Psoas muscle (tissue), 8 donors: ENCODE measurements at places on chromosomes 2 and 18.
A peak's percentile ranks its signal among the peaks of the same experiment; 100 is the strongest.

GRCh38 chr2:189157456-189157855 lies 22.1 kb downstream of the COL5A2 start:
- no peak for DNase-seq

GRCh38 chr2:18311420-18312195 lies 248.8 kb downstream of the RDH14 start:
- DNase-seq = no peak

DNA sequence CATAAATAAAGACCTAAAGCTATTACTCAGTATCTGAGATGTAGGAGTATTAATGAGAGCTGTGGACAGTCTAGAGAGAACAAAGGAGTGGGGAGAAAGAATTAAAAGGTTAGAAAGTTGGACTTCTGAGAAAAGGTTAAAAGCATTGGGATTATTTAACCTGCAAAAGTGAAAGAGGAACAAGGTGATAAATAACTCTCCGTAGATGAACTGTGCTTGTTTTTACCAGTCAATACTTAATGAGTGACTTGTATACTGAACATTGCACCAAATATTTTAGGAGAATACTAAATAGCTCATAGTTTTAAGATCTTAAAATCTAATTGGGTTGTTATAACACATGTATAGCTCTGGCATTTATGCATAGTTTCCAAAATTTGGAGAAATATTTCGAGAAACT lies 137.5 kb downstream of the GPD2 start:
- DNase-seq = no peak

GRCh38 chr2:118611691-118612090 lies 235.8 kb downstream of the EN1 start:
- DNase-seq = no peak

- DNase-seq = no peak
These were observed 21.2 kb upstream of the ACVR1 start for GRCh38 chr2:157897106-157897971.

DNA sequence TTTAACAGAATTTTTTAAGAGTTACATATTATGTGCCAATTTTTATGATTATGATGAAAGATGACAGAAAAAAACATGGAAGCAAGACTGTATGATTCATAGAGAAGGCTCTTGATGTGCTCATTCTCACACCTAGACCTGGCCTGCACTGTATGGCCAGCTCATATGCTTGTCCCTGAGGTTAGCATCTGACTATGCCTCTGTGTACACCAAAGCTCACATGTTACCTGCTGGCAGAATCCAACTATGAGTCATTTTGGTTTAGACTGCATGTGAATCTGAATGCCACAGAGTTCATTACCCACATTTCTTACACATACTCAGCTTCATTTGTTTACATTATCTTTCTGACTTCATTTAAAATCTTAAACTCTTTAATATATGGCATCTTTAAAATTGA lies 139.0 kb downstream of the DSC3 start:
- DNase-seq = no peak

GRCh38 chr2:39703181-39703872 lies 37.6 kb downstream of the TMEM178A start:
- DNase-seq = no peak

- no peak for DNase-seq
These were observed 339.4 kb downstream of the PLCL1 start for GRCh38 chr2:198143793-198144192.

DNA sequence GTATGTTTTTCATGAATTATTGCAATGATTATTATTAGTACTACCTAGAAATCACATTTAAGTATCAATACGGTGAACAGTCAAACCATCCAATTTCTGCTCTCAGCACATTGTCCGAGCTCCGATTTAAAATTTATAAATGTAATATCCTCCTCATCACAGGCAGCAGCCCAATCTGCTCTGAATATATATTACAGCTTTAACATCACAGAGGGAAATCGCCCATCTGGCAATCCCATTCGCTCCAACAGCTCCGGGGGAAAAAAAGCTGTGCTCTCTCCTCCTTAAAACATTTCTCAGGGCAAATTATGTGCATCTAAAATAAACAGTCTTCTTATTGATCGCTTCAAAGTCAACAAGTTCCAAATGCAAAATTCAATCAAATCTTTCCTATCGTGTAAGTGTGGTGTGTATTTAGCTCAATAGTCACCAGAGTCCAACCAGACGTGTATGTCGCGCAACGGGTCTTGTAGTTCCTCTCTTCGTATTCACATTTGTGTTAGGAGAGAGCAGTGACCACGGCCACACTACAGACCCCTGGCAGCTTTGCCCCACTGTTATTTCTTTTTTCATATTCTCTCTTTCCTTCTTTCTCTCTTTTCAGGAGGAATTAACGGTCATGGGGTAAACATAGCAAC lies 2.4 kb downstream of the FIGN start:
- no peak for DNase-seq

DNA sequence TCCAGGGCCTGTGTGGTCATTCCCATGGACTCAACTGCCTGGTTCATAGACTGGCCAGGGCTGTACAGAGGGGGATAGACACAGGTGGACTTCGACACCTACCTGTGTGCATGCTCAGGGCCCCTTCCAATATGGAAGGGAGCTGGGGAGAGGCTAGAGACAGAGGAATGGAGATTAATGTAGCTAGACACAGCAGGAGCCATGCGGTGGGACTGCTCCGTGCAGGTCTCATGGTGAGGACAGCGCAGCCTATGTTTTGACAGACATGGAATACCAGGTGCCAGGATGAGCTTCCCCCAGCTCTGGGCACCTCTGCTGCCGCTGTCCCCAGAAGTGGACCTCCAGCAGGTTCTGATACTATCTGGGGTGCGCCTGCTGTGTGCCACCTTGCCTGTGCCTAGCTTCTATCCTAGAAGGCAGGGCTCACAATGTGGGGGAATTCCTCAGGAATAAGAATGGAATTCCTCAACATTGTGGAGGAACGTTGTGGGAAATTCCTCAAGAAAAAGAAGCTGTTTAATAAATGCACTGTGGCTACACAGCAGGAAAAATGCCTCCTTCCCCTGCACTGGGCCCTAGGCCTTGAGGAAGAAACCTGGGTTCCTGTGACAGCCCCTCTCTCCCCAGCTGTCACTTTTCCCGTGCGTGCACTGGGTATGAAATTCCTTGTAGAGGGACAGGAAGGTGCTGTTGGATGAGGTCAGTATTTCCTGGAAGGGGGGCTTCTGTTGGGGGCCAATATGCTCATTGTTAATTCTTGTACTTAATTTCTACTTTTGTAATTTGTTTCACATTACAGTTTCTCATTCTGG lies 7.3 kb downstream of the IL1R1 start:
- DNase-seq = no peak

- no peak for DNase-seq
These were observed 119.2 kb downstream of the MYCN start for GRCh38 chr2:16059393-16060016.

DNA sequence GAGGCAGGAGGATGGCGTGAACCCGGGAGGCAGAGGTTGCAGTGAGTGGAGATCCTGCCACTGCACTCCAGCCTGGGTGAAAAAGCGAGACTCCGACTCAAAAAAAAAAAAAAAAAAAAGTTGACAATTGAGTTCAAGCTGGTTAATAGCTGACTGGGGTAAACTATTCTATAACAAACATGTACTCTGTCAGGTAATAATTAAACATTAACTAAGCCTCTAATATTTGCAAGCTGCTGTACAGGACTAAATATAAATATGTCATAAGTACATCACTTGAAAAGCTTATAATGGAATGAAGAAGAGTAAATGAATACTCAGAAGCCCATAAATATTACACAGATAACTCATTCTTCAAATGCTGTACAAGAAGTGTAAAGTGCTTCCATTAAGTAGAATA lies 190.4 kb upstream of the CRIM1 start:
- DNase-seq = no peak

- no peak for DNase-seq
These were observed 74.2 kb upstream of the FHL2 start for GRCh38 chr2:105473011-105473410.

DNA sequence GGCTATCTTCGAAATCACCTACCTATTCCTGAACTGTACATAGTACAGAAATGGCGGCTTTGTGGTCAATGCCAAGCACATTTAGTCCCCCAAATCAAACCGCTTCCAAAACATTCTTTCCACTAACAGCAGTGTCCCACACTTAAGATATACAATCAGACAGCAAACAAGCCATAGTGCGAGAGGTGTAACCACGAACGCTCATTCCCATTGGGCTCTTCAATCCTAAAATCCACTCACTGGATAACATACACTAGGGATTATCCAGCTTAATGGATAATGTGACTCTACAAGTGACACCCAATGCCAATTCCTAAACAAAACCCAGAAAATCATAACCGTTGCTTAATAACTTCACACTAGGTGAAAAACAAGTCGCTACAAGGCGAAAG lies 2.0 kb downstream of the XPO1 start:
- no peak for DNase-seq

- DNase-seq = no peak
These were observed 445 bp downstream of the MLPH start for GRCh38 chr2:237487496-237487895.

DNA sequence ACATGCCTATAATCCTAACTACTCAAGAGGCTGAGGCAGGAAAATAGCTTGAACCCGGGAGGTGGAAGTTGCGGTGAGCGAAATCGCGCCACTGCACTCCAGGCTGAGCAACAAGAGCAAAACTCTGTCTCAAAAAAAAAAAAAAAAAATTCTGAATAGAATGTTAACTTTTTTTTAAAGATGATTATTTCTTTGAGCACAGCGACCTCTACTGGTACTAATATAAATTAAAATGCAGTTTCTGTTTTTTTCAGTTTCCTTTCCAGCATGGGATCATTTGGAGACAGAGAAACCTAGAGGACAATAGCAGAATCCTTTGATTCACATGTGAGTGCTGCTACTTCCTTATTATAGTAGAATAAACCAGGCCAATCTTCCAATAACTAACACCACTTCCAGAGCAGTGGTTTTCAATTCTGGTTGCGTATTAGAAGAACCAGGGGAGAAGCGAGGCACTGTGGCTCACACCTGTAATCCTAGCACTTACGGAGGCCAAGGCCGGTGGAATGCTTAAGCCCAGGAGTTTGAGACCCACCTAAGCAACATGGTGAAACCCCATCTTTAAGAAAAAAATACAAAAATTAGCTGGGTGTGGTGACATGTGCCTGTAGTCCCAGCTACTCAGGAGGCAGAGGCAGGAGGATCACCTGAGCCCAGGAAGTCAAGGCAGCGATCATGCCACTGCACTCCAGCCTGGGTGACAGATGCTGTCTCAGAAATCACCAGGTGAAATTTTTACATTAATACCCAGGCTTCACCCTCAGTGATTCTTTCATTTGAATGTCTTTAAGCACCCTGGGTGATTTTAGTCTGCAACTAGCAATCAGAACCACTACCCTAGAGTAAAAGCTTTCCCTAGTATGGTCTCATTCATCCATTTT lies 10.1 kb downstream of the SRSF7 start:
- DNase-seq = no peak

DNA sequence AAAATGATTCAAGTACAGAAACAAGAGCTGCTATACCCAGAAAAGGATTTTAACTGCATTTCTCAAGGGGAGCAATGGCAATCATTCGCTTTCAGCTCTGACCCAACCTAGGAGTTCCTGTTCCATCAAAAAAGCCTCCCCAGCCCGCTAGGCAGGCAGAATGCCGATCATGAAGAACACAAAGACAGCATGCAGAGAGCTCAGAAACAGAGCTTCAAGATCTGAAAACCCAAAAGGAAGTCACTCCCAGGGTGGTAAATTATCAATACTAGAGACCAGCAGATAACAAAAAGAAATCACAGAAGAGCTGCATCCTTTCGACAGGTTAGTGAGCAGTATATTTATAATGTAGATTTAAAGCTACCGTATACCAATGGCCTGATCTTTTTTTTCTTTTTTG lies 84.8 kb upstream of the CRIM1 start:
- DNase-seq = no peak

DNA sequence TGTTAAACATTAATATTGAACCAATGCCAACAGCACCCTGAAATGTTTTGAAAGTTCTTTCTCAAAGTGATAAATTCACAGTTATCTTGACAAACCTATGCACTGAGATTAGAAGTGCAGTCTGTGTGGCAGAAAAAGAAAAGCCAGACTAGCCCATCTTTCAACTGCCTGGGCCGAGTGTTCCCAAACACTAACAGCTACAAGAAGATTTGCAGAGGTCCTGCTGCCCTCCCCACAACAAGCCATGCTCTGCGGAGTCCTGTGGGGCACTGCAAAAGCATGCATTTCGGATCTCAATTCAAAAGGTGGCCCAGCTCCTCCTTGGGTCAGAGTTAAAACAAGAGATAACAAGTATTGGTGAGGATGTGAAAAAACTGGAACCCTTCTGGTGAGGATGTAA lies 208.4 kb upstream of the TMEM200C start:
- DNase-seq = no peak

DNA sequence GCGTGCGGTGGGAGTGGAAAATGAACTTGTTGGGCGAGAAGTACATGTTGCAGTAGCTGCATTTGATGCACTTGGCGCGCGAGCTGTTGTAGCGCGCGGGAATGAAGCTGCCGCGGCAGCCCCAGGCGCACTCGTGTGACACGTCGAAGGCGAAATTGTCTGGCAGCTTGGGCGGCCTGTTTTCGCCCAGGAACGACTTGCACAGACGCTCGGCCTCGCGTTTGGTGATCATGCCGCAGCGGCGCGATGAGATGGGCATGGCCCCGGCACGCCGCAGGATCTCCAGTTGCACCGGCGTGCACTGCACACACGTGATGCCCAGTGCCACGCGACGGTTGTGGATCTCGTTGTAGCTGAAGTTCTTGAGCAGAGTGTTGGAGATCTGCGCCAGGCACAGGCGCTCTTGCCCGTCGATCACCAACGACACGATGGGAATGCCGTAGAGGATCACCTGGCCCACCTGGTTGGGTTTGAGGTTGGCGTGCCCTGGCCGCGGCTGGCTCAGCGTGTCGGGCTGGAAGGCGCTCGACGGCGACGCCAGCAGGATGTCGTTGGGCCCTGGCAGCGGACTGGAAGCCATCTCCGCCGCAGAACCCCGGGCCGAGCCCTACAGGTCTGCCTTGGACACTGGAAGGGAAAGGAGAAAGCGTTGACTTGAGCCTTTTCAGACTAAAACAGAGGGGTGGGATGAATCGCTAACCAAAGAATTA lies 2.7 kb downstream of the SKOR2 start:
- DNase-seq = no peak

- DNase-seq = no peak
These were observed 94.3 kb downstream of the MBP start for GRCh38 chr18:77038182-77038858.

- DNase-seq = peak; percentile 65
These were observed 10.1 kb downstream of the CYP26B1 start for GRCh38 chr2:72137498-72138010.

- no peak for DNase-seq
These were observed 287.4 kb upstream of the HDAC4 start for GRCh38 chr2:239688122-239688681.
